GM23338 (cell line): ENCODE measurements at places on chromosomes 5 and 9. TPM values are rescaled to one million over a fixed set of nuclear protein-coding genes. Genes with fewer than 3 reads are reported as not detected.

DNA sequence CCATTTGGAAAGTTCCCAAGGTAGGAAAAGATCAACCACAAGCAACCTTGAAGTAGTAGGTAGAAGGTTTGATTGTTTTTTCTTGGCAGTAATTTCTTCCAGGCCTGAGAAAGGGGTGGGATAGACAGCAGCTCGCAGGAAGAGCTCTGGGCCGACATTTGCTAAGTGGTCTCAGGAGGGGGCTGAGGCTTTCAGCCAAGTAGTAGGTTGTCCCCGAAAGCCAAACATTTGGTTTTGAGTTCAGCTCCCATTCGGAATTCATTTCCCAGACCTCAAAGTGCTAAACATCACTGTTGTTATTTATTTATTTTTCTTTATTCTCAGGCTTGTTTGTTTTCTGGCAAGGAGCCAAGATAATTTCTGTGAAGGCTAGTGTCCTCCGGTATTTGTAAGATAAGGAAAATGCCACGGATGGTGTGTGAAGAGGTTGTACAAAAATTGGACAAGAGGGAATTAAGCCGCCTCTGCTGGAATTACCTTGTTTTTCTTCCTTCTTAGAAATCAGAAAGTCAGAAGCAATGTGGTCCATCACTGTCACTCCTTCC is 112.1 kb downstream of the KIF4B start:
- no peaks in the 10 kb centered on the region; the same call in 1 of the 2 replicates for H3K4me1 ChIP-seq
- no peak overlapping the region for H3K27ac ChIP-seq
- no peaks in the 10 kb centered on the region for H3K36me3 ChIP-seq
- H3K4me3 ChIP-seq, result no peak overlapping the region
- no peak for DNase-seq

GRCh38 chr9:70382709-70383605 is 31.5 kb downstream of the KLF9 start:
- H3K27me3 ChIP-seq, result no peaks in the 10 kb centered on the region
- H3K4me3 ChIP-seq, result no peak overlapping the region
- no peak for DNase-seq
- H3K36me3 ChIP-seq, result no peaks in the 10 kb centered on the region

Gene SPATA31A7
- total RNA-seq, result not detected in 2 replicates

GRCh38 chr9:89421595-89421994 is 76.3 kb downstream of the SEMA4D start:
- H3K27me3 ChIP-seq, result no peaks in the 10 kb centered on the region
- H3K36me3 ChIP-seq, result no peaks in the 10 kb centered on the region
- DNase-seq, result no peak
- H3K4me1 ChIP-seq, result no peaks in the 10 kb centered on the region

- no peaks in the 10 kb centered on the region for H3K4me1 ChIP-seq
- H3K27me3 ChIP-seq, result no peaks in the 10 kb centered on the region
- H3K4me3 ChIP-seq, result no peak overlapping the region
- DNase-seq, result no peak
- no peaks in the 10 kb centered on the region for H3K36me3 ChIP-seq
- no peak overlapping the region for H3K27ac ChIP-seq
Measured at GRCh38 chr9:6356441-6356840, 28.3 kb downstream of the TPD52L3 start.

DNA sequence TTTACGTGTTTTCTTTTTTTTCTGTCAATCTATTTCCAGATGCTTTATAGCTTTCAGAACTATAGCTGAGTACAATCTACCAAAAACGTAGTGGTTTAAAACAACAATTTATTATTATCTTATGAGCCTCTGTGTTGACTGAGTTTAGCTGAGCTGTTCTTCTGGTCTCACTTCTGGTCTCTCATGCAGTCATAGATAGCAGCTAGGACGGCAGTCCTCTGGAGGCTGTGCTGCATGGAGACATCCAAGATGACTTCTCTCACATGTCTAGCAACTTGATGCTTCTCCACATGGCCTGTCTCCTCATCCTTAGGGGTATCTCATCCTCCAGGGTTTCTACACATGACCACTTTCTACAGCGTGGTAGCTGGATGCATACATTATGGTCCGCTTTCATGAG is 22.0 kb upstream of the RAD23B start:
- H3K27ac ChIP-seq, result no peak overlapping the region
- no peak for DNase-seq
- H3K27me3 ChIP-seq, result no peaks in the 10 kb centered on the region

- peaks cover 34% of the 10 kb centered on the region for H3K4me1 ChIP-seq
- H3K27ac ChIP-seq, result no peak overlapping the region
- peak overlapping the region; percentile 96 for H3K4me3 ChIP-seq
- no peak for DNase-seq
- H3K27me3 ChIP-seq, result peaks cover 15% of the 10 kb centered on the region
Measured at GRCh38 chr5:172186114-172186695, 1.8 kb downstream of the STK10 start.

DNA sequence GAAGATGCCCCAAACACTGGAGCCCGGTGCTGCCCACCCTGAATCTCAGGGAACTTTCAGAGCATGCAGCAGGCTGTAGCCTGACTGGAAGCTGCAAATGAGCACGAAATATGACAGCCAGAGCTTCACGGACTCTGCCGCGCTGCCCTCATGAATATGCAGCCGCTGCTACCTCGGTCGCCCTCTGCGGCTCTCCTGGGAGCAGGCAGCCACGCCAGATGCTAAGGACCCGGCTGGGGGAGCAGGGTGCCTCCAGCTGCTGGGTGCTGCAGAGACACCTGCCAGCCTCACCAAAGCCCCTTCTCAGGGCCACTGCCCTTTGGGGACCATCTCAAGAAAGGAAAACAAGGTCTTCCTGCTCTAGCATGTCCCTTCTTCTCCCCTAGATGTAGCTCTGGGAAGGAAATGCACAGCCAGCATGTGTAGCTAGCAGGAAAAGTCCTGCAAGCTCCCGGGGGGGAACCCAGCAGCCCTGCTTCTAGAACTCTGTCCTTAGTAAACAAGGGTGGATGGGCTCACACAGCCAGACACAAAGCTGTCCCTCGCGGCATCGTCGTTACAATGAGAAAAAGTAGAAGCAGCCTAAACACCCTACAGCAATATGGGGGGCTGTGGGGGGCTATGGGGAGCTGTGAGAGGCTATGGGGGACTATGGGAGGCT is 56.8 kb upstream of the OLFM1 start:
- H3K36me3 ChIP-seq, result no peaks in the 10 kb centered on the region
- no peak overlapping the region for H3K27ac ChIP-seq
- no peaks in the 10 kb centered on the region for H3K27me3 ChIP-seq
- H3K4me1 ChIP-seq, result no peaks in the 10 kb centered on the region

GRCh38 chr9:136117916-136118319 is 757 bp downstream of the TMEM250 start:
- peak; percentile 35 for DNase-seq
- no peaks in the 10 kb centered on the region for H3K36me3 ChIP-seq
- H3K27me3 ChIP-seq, result no peaks in the 10 kb centered on the region
- peaks cover 4% of the 10 kb centered on the region; the same call in 1 of the 2 replicates for H3K4me1 ChIP-seq

Gene S1PR3
- total RNA-seq, result 7.6 and 9.3 TPM in 2 replicates

GRCh38 chr5:38051711-38052511 is 206.4 kb upstream of the EGFLAM start:
- no peaks in the 10 kb centered on the region; the same call in 1 of the 2 replicates for H3K4me1 ChIP-seq
- H3K27ac ChIP-seq, result no peak overlapping the region
- no peaks in the 10 kb centered on the region for H3K36me3 ChIP-seq
- H3K27me3 ChIP-seq, result no peaks in the 10 kb centered on the region
- no peak overlapping the region for H3K4me3 ChIP-seq

Gene KCNN2
- 14.7 and 24.7 TPM in 2 replicates for total RNA-seq

- H3K4me3 ChIP-seq, result no peak overlapping the region; the same call in 1 of the 2 replicates
- H3K27ac ChIP-seq, result no peak overlapping the region
- H3K4me1 ChIP-seq, result peaks cover 13% of the 10 kb centered on the region; the same call in 1 of the 2 replicates
- H3K36me3 ChIP-seq, result no peaks in the 10 kb centered on the region
- no peak for DNase-seq
Measured at GRCh38 chr5:56663523-56663922, 151.8 kb upstream of the MAP3K1 start.

DNA sequence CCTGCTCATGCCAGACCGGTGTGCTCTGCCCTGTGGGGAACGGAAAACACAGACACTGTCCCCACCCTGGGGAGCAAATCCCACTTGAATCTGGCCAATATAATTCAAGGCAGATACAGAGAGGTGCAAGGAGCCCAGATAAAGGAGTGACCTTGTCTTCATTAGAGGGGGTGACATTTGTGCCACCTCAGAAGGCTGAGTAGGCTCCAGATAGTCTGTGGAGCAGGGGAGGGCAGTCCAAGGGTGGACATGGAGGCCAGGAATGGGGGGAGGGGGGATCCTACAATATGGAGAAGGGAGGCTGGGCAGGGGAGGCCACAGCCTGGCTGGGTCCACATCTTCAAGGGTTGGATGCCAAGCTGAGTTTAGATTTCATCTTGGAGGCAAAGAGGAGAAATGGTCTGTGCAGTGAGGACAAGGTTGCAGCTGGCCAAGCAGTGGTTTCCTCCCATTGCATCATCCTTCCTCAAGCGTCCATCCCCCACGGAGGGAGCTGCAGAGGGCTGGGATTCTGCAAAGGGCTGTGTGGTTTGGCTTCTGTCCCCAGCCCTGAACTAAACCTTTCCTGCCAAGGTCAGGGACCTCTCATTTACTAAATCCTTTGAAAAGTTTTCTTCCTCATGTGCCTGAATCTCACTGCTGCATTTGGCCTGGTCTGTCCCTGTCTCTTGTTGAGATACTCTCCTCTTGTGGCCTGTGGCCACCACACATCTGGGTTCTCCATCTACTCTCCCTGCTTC is 60.1 kb downstream of the GALNT12 start:
- no peak overlapping the region for H3K27ac ChIP-seq
- H3K4me1 ChIP-seq, result no peaks in the 10 kb centered on the region
- H3K4me3 ChIP-seq, result no peak overlapping the region
- no peaks in the 10 kb centered on the region for H3K27me3 ChIP-seq

DNA sequence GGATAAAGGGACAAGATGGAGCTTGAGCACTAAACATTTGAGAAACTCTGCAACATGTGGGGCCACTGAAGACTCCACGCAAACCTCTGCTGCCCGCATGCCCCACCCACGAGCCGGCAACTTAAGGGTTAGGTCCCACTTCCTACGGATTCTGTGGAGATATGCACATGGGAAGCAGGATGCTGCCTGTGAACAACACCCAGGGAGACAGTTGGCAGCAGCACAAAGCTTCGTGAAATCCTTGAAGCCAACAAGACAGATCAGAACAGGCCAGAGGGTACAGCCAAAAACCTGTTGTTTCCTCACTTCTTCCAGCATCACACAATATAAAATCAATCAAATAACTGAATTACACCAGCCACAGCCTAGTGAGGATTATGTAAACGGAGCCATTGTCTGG is 270.4 kb downstream of the ENC1 start:
- DNase-seq, result no peak
- no peaks in the 10 kb centered on the region for H3K27me3 ChIP-seq
- no peaks in the 10 kb centered on the region for H3K36me3 ChIP-seq
- H3K4me1 ChIP-seq, result no peaks in the 10 kb centered on the region
- no peak overlapping the region for H3K27ac ChIP-seq
- no peak overlapping the region for H3K4me3 ChIP-seq

DNA sequence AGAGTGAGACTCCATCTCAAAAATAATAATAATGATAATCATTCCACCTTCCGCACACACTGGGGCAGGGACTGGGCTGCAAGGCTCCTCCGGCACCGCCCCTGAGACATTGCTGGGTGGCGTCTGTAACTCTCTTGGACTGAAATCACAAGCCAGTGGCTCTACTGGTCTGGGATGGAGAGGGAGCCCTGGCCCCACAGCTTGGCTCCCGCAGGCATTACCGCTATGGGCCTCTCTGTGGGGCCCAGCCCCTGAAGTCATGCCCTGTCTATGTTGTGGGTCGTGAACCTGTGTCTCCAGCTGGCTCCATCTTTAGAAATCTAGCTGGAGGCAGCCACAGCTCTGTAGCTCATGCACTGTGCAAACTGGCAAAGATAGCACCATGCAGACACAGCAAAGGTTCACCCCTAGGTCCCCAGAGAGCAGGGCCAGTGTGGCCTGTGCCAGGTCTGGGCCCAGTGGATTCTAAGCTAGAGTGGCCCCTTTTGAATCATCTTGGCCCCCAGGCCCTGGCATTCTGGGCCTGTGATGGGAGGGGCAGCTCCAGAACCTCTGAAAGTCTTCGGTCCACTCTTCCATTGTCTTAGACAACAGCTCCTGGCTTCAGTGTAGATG is 36.1 kb upstream of the COL5A1 start:
- H3K4me1 ChIP-seq, result no peaks in the 10 kb centered on the region
- no peak for DNase-seq
- H3K27ac ChIP-seq, result no peak overlapping the region
- no peaks in the 10 kb centered on the region for H3K36me3 ChIP-seq
- H3K27me3 ChIP-seq, result no peaks in the 10 kb centered on the region

GRCh38 chr5:64147849-64148441 is 17.7 kb upstream of the RNF180 start:
- no peaks in the 10 kb centered on the region for H3K36me3 ChIP-seq
- no peaks in the 10 kb centered on the region for H3K4me1 ChIP-seq
- H3K27me3 ChIP-seq, result no peaks in the 10 kb centered on the region
- H3K27ac ChIP-seq, result no peak overlapping the region
- DNase-seq, result peak; percentile 73

DNA sequence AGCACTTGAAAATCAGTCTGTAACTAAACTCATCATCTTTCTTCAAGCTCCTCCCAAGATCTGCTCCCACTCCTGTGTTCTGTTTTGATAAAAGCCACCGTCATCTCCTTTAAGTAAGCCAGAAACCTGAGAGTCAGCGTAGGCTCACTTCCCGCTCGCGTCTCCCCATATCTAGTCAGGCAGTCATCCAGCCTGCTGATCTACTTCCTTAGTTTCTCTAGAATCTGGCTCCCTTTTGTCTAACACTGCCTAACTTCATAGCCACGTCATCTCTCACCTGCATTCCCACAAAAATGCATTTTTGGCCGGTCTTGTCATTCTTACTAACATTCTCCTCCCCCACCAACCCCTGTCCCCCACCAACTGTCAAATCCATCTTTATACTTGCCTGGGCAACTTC is 3.0 kb upstream of the TJP2 start:
- no peak overlapping the region for H3K4me3 ChIP-seq
- 0 out of 2 replicates have a peak overlapping the region, but pooled peaks have one; percentile 2 for H3K27ac ChIP-seq
- DNase-seq, result no peak

Gene C9
- 2.8 TPM in 1 of 2 replicates, not detected in the other for total RNA-seq

DNA sequence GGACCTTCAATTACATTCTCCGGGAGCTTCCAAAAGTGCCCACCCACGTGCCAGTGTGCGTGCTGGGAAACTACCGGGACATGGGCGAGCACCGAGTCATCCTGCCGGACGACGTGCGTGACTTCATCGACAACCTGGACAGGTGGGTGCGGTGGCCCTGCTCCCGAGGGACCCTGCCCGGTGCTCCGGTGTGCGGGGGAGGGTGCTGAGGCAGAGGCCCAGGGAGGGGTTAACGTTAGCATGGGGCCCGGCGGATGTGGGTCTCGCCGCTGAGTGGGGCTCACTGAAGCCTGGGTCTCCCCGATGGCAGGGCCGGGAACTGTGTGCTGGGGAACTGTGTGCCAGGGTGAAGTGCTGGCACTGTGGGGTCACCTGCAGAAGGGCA is 10.6 kb upstream of the AJM1 start:
- DNase-seq, result no peak
- H3K36me3 ChIP-seq, result no peaks in the 10 kb centered on the region
- H3K4me1 ChIP-seq, result no peaks in the 10 kb centered on the region
